Activated T-helper 1 cell treated with anti-CD3 and anti-CD28 coated beads, Interleukin-2, amount 50 U/mL, for 16 hours (primary cell): ENCODE measurements at places on chromosomes 11 and 22.

DNA sequence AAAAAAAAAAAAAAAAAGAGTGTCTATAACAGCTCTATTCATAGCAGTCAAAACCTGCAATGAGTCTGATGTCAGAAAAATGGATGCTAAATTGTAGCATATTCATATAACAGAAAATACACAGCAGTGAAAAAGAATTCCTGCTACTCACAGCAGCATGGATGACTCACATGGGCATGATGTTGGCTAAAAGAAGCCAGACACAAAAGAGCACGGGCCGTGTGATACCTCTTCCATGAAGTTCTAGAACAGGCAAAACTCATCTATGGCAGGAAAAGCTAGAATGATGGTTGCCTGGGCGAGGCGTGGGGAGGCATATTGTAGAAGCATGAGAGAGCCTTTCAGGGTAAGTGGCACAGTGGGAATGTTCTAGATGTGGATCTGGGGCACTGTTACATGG is 18.9 kb downstream of the PLAAT3 start:
- no peak for DNase-seq

DNA sequence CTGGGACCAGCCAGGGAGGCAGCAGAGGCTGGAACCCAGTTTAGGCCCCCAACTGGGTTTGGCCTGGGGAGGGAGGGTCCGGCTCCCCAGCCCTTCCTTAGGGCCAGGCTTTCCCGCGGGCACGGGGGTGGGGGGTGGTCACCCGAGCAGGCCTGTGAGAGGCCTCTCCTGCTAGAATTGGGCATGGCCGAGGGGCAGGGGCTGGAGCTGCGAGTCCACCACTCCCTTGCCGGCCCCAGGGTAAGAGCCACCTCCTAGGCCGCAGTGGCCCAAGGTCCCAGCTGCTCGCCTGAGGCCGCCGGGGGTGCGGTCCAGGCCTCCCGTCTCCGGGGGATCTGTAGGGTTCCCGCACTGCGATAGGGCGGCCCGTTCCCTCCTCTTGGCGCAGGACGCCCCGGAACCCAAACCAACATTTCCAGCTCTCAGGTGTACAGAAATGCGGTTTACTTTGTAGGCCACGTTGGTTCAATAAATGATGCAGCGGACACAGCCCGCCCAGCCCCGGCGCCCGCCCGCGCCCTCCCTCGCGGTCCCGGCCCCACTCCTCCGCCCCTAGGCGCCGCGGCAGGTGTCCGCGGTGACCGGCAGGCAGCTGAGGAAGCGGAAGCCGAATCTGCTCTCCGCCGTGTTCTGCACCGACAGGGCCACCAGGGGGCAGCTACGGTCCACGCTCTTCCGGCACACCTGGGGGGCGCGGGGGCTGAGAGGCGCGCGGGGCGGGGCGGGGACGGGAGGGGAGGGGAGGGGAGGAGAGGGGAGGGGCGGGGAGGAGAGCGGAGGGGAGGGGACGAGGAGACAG is 5.9 kb downstream of the LMNTD2 start:
- peak; percentile 62 for DNase-seq

DNA sequence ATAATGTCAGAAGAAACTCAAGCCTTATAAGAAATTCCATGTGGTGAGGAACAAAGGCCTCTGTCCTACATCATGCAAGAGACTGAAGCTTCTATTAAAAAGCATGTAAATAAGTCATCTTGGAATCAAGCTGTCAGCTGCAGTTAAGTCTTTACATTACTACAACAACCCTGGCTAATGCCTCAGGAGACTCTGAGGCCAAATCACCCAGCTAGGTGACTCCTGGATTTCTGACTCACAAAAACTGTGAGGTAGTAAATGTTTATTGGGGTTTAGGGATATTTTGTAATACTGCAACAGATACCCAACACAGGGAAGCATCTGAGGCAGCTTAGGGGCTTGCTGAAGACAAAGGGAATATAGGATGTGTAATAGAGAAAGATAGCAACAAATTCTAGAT is 89.6 kb downstream of the C11orf87 start:
- DNase-seq, result no peak

- no peak for DNase-seq
These were observed 204.5 kb downstream of the CSNK2A3 start for GRCh38 chr11:11148596-11148995.

DNA sequence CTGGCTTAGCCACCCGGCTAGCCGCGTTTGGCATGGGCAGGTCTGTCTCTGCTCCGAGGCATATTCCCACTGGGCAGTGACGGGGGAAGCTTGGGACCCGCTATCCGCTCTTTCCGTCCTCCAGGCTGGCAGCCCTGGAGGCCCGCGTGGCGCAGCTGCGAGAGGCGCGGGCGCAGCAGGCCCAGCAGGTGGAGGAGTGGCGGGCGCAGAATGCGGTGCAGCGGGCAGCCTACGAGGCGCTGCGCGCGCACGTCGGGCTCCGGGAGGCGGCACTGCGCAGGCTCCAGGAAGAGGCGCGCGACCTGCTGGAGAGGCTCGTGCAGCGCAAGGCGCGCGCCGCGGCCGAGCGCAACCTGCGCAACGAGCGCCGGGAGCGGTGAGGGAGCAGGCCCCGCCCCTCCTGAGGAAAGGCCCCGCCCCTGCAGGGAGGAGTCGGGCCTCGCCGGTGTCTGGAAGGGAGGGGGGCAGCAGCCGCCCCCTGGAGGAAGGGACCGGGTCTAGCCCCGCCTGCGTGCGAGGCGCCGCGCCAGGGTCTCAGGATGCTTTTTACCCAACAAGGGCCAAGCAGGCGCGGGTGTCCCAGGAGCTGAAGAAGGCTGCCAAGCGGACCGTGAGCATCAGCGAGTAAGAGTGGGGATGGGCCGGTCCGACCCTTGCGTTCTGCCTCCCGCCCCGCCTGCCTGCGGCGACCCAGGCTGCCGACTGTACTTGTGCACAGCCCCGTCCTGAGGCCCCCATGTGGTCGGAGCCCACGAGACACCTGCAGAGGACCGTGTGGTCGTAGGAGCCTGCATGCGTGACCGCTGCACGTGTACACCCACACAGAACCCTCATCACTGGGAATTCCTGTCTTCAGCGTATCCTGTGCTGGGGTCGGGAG is 7.9 kb downstream of the ATG16L2 start:
- DNase-seq, result peak; percentile 77

GRCh38 chr11:109363682-109364081 is 58.3 kb upstream of the C11orf87 start:
- DNase-seq, result no peak

- DNase-seq, result no peak
These were observed 7.0 kb downstream of the TP53I11 start for GRCh38 chr11:44943696-44944095.

GRCh38 chr11:75320643-75321042 is 30.8 kb downstream of the ARRB1 start:
- DNase-seq, result no peak

GRCh38 chr11:128840783-128841182 is 26.3 kb downstream of the KCNJ1 start:
- DNase-seq, result no peak
